CD4-positive, alpha-beta T cell treated with Interleukin-4 for 4 hours (primary cell): ENCODE measurements at places on chromosomes 1 and 21.

DNA sequence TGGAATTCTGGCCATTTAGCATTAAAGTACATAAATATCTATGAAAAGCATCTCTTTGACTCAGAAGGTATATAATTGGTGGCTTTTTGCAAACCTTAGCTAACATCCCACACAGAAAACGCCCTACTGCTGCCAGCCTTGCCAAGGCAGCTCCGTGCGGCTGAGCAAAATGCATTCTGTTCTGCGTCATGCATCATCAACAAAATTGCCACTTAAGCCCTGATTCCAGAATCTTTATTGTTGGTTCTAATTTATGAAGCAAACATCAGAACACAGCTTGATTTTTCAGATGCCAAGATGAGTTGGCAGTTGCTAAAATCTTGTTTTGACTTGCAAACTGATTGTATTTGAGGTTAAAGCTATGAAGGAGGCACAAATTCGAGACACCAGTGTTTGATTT lies 314.9 kb upstream of the DEPDC1 start:
- DNase-seq = no peak

DNA sequence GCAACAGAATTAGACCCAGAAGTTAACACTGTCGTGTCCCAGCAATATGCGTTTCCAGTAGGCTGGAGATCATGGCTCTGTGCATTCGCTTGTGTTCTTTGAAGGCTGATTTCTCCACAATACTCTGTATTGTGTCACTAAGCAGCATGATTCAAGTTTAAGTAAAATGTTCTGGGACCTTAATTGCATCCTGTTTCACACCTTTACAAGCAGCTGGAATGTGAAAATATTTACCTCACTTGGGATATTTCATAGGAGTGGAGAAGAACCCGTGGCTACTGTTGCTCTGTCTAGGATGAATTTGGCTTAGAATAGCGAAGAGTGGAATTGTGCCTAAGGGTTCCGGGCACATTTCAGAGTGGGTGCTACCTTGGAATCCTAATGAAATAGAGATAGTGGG lies 6.3 kb downstream of the PTGFRN start:
- no peak for DNase-seq

GRCh38 chr1:35222322-35223083 lies 29.6 kb upstream of the SFPQ start:
- DNase-seq = no peak

DNA sequence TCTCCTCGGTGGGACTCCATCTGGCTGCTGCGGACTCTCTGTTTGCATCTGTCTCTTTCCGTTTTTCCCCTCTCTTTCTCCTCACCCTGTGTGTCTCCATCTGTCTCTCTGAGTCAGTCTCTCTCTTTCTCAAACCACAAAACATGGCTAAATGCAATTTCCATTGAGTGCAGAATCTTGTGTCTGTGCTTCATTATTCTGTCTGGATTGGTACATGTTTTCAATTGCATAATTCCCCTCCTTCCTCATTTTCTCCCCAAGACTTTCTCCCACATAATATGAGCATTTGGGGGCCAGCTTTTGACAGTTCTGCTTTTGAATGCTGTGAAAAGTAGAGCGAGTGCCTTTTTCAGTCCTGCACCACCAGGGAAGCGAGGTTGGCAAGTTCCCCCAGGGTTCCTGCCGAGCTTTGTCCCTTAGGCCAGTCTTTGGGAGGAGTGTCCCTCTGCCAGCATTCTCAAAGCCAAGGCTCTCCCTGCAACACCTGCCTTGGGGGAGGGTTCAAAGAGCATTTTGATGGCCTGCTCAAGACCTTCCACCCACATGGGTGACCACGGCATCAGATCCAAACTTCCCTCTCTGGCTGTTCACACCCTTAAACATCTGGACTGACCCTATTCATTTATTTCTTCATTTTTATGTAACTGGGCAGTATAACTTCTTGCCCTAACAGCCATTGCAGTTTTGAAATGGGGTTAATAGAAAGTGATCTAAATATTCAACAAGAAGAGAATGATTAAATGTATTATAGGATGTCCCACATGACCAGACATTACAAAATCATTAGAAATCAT lies 32.8 kb upstream of the SCMH1 start:
- DNase-seq = peak; percentile 5

- no peak for DNase-seq
Observed at GRCh38 chr1:27102134-27102706, 52.7 kb downstream of the SLC9A1 start.

DNA sequence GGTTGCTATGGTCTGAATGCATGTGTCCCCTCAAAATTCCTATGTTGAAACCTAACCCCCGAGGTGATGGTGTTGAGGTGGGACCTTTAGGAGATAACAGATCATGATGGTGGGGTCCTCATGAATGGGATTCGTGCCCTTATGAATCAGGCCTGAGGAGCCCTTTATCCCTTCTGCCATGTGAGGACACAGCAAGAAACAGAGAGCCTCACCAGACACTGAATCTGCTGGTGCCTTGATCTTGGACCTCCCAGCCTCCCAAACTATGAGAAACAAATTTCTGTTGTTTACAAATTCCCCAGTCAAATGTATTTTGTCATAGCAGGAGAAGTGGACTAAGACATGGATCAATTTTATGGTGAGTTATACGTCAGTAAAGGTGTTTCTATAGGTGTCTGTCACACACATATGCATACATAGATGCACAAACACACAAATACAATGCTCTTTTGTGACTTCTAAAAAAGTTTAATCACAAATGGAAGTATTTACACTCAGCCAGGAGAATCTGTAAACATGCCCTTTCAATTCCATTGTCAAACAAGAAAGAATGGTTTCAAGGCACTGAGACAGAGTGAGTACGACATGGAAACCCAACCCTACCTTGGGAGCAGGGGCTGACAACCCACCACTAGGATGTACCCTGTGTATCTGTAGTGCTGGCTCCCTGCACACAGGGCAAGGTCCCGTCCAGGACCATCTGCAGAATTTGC lies 5.5 kb upstream of the ETS2 start:
- no peak for DNase-seq

GRCh38 chr1:5944154-5944842 lies 47.9 kb downstream of the NPHP4 start:
- DNase-seq = no peak

DNA sequence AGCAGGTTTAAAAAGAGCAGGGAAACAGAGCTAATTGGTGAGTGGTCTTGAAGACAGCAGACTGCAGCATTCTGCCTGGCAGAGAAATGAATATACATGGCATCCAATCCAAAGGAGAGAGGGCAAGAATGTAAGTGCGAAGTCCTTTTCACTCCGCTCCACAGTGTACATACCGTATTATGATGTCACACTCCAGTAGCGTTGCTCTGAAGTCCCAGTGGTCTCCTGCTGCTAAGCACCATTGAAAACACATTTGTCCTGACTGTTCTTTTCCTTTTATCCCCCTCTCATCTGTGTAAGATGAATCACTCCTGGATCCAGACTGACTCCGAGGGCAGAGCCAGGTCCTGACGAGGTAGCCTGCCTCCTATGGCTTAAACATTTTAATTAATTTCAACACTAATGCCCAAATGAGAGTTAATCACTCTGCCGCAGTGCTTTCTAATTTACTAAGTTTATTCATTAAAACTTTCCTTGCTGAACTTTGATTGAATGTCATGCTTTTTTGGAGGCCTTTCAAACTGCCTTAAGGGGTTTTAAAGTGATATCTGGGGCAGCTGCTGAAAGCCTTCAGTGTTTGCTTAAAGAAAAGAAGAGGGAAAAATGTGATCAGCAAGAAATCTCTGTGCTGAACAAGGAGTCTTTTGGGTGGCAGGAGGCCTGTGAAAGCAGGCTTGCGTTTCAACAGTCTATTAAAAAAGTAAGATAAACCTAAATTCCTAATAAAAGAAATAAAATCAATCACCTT lies 227.2 kb downstream of the ATG4C start:
- DNase-seq = no peak

- DNase-seq = peak; percentile 59
Observed at GRCh38 chr1:15848929-15849774, 1.6 kb downstream of the SPEN start.

DNA sequence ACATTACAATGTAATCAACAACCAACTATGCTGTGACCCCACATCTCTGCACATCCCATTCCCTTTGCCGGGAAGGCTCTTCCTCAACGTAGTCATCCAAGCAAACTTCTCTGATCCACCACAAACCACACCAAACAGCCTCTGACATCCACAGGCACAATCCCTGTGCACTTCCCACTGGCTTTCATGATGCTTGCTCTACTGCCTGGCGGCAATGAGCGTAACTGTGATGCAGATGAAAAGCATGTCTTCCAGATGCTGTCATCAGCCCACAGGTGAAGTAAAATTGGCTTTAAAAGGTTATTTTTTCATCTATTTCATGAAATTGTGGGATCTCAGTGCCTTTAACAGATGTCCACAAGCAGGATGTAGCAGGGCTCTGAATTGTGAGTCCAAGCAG lies 635.2 kb downstream of the SMYD3 start:
- DNase-seq = no peak

GRCh38 chr1:206435445-206435844 lies 34.8 kb upstream of the IKBKE start:
- no peak for DNase-seq

- DNase-seq = no peak
Observed at GRCh38 chr1:79040424-79041082, 34.0 kb upstream of the ADGRL4 start.

- DNase-seq = no peak
Observed at GRCh38 chr1:187685333-187685732, 856.6 kb downstream of the PLA2G4A start.

GRCh38 chr1:45686015-45686287 lies 382 bp downstream of the GPBP1L1 start:
- peak; percentile 50 for DNase-seq

GRCh38 chr1:229300099-229300757 lies 29.3 kb downstream of the RAB4A start:
- no peak for DNase-seq

DNA sequence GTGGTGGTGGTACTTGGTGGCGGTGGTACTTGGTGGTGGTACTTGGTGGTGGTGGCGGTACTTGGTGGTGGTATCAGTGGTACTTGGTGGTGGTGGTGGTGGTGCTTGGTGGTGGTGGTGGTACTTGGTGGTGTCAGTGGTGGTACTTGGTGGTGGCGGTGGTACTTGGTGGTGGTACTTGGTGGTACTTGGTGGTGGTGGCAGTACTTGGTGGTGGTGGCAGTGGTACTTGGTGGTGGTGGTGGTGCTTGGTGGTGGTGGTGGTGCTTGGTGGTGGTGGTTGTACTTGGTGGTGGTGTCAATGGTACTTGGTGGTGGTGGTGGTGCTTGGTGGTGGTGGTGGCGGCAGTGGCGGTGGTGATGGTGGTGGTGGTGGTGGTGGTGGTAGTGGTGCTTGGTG lies 20.2 kb downstream of the COQ8A start:
- DNase-seq = no peak

DNA sequence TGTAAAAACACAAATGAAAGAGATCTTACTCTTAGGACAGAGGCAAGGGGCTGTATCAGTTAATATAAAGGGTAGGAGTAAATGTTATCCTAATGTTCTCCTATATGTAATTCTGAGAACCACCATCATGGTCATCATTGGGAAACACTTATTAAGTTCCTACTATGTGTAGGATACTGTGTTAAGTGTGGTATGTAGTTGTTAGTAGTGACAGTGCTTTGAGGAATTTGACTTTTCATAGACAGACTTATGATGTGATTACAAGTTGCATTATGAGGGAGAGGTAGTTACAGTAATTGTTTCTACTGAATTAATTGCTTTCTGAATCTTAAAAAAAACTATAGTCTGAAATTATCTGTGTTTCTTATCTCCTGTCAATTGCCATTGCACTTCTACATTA lies 51.8 kb upstream of the PGD start:
- no peak for DNase-seq

- DNase-seq = no peak
Observed at GRCh38 chr21:41358193-41359166, 3.3 kb upstream of the MX2 start.

GRCh38 chr1:46099215-46099614 lies 33.2 kb downstream of the PIK3R3 start:
- no peak for DNase-seq

- no peak for DNase-seq
Observed at GRCh38 chr1:33231166-33231565, 25.1 kb upstream of the ZNF362 start.

DNA sequence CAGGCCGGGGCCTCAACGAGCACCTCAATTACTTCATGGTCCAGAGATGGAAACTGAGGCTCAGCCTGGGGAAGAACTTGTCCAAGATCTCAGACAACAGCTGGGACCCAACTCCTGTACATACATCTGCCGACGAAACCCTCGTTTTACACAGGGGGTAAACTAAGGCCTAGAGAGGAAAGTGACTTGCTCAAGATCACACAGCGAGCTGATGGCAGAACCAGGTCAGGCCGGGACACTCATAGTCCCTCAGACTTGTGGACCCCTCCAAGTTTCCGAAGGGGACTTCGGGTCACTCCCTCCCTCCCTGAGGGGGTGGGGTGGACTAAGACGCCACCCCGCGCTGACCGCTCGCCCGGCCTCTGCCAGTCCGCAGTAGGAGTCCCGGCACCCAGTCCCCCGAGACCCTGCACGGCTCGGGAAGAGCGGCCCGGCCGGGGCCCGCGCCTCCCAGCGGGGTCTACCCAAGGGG lies 430 bp downstream of the WASF2 start:
- no peak for DNase-seq

GRCh38 chr1:112304612-112305011 lies 91.4 kb upstream of the CTTNBP2NL start:
- DNase-seq = no peak

DNA sequence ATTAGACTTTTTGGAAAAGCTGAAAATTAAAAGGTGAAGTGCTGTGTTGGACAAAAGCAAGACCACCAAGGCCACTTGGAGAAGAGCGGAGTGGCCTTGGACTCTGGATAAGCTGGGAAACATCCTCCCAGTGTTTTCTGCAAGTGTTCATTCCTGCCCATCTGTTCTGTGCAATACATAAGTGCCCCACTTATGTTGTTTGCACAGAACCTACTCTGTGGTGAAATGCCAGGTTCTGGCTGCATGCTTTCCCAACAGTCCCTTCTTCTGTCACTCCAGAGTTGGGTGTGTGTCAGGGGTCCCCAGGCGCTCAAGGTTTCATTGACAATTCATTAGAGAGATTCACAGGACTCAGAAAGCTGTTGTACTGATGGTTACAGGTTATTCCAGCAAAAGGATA lies 30.3 kb downstream of the NHLH2 start:
- no peak for DNase-seq

GRCh38 chr1:221637641-221638041 lies 104.2 kb downstream of the DUSP10 start:
- DNase-seq = no peak

DNA sequence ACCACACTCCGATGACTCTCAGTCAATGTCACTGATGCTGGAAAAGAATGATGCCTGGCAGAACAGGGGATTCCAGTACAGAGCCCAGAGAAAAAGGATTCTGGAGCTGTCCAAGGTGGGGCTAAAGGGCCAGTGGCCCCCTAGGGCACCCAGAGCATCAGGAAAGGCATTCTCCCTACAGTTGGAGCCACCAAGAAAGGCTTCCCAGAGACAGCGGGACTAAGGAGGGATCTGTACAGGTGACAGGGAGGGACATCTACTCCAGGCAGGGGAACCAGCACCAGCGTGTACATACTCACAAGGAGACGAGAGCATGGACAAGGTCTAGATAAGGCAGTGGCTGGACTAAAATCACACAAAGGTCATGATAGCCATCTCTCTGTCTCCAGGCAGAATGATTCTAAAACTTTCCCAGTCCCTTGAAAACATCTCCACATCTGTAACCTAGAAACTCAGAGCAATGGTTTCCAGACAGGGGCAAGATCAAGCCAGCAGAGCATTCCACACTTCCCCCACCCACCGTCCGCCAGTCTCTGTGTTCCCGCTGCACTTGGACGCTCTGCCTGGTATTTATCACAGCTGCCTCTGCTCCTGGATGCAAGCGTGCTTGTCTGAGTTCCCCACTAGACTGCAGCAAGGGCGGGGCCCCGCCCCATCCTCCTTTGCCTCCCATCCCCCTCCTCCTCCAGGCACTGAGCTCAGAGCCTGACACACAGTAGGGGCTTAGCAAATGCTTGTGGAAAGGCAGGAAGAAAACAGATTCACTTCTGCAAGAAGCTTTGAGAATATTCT lies 111.6 kb upstream of the ZC3H12A start:
- no peak for DNase-seq
